Activated naive CD4-positive, alpha-beta T cell (primary cell): ENCODE measurements at places on chromosomes 6 and 20.

- DNase-seq: no peak
Observed at GRCh38 chr6:133726188-133726587, 162.7 kb upstream of the TCF21 start.

- DNase-seq: no peak
Observed at GRCh38 chr20:57282670-57283361, 16.4 kb upstream of the BMP7 start.

GRCh38 chr6:145643760-145644159 lies 91.6 kb downstream of the EPM2A start:
- no peak for DNase-seq

GRCh38 chr20:37745553-37745952 lies 51.7 kb downstream of the CTNNBL1 start:
- no peak for DNase-seq

DNA sequence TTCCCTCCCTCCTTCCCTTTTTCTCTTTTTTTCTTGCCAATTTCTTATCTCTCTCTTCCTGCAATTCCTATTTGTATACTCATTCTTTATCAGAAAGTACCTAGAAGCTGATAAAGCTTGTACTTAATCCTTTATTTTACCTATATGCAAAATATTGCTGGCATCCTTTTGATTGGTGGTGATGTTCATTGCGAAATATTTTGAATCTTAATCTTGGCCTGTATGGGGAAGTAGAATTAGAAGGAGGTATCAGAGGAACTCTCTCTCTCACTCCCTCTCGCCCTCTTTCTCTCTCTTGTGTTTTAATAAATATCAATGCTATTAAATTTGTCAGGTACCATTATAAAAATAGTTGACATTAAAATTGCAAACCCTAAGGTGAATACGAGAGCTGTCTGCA lies 52.8 kb downstream of the UST start:
- DNase-seq: no peak

DNA sequence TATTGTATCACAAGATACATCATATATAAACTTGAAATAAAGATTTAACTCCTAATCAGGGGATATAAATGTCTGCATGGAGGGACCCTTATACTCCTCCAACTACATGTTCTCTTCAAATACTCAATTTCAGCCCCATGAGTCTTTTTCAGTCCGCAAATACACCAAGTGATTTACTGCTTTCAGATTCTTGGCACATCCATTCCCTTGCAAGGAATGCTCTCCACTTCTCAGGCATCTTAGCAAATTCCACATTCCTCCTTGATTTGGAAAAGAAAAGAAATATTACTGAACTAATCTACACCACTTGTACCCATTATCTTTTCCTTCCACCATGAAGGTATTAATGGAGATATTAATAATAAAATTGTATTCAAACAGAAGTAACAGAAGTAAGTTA lies 999.4 kb upstream of the GJE1 start:
- DNase-seq: no peak

DNA sequence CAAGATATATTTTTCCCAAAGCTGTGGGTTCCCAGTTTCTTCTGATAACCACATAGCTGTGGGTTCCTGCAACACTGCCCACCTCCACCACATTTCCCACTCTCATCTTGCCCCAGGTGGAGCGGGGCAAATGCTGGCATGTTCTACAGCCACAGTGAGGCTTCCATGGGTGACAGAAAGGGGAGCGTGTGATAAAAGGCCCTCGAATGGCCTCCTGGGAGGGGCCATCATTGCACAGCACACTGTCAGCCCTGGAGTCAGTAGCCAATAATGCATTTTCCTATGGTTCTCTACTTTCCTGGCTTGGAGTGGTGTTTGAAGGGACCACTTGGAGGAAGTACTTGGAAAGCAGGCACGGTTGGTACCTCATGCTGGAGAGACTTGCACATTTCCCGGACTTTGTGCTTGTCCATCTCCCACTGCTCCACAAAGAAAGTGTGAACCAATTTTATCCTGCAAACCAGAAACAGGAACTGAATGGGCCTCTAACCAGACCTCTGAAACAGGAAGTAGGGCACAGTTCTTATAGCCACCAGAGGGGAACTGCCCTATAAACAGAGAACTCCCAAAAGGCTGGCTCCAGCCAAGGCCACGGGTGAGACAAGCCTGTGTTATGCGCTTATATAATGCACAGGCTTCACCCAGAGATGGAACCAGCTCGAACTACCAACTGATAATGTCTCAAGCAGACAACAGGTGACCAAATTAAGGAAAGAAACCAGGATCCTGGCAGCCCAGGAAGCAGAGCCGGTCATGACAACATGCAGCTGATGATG lies 8.6 kb downstream of the MAP3K5 start:
- no peak for DNase-seq

DNA sequence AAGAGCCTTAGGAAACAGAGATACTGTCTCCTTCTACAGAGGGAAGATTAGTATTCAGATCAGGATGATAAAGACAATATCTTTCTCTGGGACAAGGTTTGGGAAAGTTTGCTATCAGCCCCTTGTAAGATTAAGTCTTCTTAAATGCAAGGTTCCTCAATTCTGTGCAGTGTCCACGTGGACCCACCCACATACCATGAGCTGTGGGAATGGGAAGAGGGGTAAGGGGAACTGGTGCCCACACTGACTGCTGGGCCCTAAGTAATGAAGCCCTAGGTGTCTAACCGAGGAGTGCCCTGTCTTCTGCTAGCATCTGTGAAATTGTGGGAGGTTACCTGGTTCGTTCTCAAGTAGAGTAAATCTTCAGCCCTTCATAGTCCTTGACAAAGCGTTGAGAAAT lies 5.8 kb upstream of the SSTR4 start:
- no peak for DNase-seq
